ENCODE measurements at places on chromosomes 11 and 22.

- DNase-seq: no peak
Observed at GRCh38 chr11:66314561-66315497, 2.0 kb downstream of the CD248 start.

GRCh38 chr11:102989379-102990047 lies 34.0 kb upstream of the MMP13 start:
- no peak for DNase-seq

- DNase-seq: no peak
Observed at GRCh38 chr11:96288915-96289314, 54.1 kb downstream of the MAML2 start.

GRCh38 chr11:858053-858761 lies 15.6 kb downstream of the TSPAN4 start:
- no peak for DNase-seq

- peak; percentile 7 for DNase-seq
Observed at GRCh38 chr11:76445121-76446084, 585 bp downstream of the EMSY start.

DNA sequence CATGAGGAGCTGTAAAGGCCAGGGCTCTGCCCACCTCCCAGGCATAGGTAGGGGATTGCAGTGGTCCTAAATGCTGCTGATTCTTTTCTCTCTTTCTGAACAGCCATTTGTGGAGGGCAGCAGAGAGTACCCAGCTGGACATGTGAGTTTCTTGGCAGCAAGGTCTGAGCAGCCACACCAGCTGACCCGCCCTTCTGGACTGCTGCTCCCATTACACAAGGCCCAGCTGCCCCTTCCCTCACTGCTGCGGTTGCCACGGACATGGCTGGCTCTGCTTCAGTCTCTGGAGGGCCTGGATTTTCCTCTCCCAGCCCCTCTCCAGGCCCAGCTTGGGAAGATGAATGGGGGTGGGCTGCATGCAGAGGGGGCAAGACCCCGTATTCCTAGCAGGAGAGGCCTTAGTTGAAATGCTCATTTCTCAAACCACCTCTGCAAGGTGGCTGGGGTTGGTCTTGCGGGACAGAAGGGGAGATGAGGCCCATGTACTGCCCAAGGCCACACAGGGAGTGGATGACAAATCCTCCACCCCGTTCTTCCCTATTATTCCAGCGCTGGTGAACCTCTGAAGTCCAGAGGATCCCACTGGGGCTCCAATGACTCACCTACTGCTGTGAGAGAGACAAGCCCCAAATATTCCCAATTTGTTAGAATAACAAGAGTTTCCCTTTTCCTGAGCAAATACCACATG lies 4.6 kb downstream of the LGALS12 start:
- no peak for DNase-seq

DNA sequence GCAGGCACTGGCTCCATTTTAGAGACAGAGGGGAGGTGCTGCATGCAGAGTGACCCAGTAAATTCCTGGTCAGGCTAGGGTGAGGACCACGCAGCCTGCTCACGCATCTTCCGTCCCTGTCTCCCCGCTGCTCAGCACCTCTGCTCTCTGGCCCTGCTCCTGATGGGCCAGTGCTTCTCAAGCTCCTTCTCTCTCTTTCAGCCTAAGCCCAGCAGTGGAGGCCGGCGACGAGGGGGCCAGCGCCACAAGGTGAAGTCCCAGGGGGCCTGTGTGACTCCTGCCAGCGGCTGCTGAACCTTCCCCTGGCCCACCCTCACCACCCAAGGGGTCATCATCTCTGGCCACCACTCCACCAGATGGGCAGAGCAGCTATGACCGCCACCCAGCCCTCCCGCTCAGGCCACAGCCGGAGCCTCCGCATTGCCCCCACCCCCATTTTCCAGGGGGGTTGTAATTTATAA lies 24.7 kb downstream of the GTPBP1 start:
- no peak for DNase-seq

GRCh38 chr11:103601225-103601846 lies 435.1 kb upstream of the DDI1 start:
- no peak for DNase-seq

- DNase-seq: no peak
Observed at GRCh38 chr11:103878646-103879045, 157.8 kb upstream of the DDI1 start.

GRCh38 chr11:124884869-124885479 lies 12.7 kb downstream of the ROBO4 start:
- DNase-seq: no peak

DNA sequence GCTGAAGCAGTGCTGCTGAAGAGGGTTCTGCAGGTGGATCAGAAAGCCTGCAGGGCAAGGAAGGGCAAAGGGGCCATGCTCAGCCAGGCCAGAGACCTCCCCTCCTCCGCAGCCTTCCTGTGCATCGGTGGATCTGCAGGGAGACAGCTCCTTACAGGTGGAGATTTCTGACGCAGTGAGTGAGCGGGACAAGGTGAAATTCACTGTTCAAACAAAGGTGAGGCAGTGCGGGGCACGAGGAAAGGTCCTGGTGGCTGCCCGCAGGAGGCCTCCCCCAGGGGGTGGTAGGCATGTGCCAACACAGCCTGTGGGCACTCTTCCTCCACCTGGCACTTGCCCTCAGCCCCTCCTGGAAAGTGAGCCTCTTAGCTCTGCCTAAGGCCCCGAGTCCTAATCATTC lies 8.6 kb downstream of the CFL1 start:
- DNase-seq: no peak

DNA sequence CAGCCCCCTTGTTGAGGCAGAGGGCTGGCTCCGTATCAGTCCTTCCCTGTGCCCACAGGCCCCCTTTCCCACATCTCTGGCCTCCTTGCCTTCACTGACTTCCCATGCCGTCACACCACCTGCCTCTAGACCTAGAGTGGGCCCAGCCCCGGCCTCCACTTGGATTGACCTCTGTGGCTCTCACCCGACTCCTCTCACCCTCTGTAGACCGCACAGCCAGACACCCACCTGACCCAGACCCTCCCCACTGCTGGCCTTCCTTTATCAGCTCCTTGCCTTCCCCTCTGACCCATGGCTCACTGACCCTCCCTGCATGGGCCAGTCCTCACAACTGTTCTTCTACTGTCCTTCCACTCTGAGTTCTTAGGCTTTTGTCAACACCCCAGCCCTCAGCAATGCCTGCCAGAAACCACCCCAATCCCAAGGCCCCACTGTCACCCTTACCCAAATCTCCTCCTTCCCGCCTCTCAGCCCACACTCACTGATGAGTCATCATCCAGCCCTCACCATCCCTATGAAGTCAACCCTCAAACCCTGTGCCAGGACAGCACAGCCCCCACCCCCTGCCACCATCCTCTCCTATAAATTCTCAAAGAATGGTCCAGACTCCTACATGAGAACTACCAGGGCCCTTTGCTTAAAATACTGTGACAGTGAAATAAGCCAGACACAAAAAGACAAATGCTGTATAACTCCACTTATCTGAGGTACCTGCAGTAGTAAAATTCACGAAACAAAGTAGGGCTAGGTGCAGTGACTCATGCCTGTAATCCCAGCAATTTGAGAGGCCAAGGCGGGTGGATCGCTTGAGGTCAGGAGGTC lies 53.4 kb downstream of the SCGB1A1 start:
- DNase-seq: no peak

- DNase-seq: no peak
Observed at GRCh38 chr22:29633514-29634312, 30.3 kb downstream of the NF2 start.

All from cortex of kidney (tissue), 1 donor.